CD4-positive, CD25-positive, alpha-beta regulatory T cell (primary cell): ENCODE measurements at places on chromosomes 6 and 20.

DNA sequence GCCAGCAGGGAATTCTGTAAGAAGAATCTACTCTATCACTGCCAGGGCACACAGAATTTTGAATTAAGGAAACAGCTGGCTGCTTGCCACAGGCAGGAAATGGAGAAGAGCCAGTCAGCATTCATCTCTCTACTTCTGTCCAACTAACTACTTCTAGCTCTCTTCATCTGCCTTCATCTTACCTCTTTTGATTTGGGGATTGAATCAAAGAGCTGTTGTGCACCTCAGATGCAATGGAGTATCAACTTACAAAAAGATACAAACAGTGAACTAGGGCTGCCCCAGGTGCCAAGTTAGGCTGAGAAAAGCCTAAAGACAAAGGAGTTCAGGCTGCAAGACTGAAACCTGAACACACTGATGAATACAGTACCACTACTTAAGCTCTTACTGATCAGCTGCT lies 82.0 kb downstream of the PTPRK start:
- no peak for DNase-seq

DNA sequence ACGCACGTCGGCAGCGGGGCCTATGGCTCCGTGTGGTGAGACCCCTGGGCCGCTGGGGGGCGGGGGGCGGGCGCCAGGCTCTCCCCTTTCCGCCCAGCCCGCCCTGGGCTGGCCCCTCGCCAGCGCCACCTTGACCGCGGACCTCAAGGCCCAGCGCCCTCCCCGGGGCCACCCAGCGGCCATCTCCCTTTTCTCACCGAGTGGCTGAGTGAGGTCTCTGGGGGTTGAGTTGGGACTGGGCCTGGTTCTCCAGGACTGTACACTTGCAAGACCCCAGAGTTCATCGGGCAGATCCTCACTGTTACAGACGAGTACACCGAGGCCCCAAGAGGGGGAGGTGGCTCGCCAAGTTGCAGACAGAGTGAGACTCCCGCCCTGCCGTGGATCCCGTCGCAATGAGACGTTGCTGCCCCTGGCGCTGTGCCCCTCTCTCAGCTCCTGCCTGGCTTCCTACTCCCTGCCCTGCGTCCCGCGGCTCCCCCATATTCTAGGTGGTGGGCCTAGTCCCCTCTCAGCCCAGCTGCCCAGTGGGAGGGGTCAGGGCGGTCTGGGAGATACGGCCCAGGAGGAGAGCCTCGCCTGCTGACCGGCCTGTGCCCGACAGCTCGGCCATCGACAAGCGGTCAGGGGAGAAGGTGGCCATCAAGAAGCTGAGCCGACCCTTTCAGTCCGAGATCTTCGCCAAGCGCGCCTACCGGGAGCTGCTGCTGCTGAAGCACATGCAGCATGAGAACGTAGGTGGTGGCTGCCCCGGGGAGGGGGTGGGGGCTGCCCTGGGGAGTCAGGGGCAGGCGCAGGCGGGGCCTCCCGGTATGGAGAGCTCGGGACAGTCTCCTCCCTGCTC lies 576 bp downstream of the MAPK13 start:
- peak; percentile 78 for DNase-seq

- DNase-seq = no peak
Measured at GRCh38 chr6:56864171-56864616, 90.7 kb upstream of the BEND6 start.

DNA sequence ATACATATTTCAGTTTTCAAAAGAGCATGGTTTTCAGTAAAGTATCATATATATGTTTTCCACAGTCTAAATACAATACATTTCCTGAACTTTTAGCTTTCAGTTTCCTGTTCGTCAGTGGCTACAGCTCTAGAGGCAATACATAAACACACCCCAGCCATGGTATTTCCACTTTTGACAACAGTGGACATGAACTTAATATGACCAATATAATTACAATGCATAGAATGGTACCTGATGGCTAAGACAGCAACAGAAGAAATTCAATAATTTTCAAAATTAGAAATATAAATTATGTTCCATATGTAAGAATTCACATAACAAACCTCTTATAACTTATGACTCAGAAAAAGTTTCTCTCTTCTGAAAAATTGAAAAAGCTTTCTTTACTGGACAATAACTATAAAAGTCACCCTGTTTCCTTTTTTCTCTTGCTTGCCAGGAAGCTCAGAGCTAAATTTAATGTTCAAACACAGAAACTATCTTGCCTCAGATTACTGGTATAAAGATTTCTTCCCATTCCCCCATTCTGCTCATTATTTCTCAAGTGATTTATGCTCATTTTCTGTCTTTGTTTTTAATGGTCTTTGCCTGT lies 19.2 kb downstream of the FKBP5 start:
- no peak for DNase-seq

DNA sequence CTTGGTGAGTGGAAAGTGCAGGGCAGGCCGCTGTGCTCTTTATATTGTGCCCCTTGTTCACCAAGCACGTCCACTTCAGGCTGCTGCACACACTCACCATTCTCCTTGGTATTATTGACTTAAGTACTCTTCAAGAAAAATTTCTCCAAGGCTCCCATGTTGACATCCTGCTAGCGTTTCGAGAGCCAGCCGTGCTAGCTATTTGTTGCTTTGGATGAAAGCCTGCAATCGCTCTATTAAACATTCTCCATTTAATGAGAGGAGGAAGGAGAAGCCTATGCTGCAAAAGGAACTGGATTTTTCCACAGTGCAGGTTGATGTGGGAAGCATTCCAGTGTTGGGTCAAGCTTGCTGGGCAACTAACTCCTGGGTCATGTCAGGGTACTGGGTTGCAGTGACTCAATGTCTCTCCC lies 113.5 kb downstream of the CD83 start:
- DNase-seq = no peak

GRCh38 chr6:408599-409102 lies 17.1 kb downstream of the IRF4 start:
- no peak for DNase-seq

- DNase-seq = no peak
Measured at GRCh38 chr20:51042064-51042463, 19.2 kb upstream of the KCNG1 start.

DNA sequence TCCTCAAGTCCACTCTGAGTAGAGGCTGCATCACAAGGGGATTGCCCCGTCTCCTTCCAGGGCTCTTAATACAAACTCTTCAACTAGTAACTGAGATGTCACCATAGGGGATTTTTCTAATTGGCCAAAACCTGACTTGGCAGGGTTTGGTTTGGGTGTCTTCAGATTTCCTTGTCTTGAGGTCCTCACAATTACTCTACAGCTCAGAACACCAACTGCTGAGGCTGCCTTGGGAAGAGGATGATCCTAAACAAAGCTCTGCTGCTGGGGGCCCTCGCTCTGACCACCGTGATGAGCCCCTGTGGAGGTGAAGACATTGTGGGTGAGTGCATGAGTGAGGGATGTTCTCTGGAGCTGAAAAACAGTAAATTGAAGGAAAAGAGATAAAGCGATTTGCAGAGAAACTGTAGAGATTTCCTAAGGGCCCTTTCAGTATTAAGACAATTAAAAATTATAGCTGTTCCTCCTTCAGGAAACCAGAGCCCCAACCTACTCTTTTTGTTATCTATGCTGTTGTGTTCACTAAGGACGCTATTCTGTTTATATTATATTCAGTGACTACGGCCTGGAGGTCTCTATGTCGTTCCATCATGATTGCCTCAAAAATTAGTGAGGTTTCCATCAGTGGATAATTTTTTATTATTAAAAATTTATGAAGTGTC lies at the start of gene HLA-DQA1:
Gene HLA-DQA1, plus strand, starts transcription at position 188 of the 662 bp plus-strand sequence. Its CDS starts 53 bp downstream, at position 241.
- peak; percentile 42 for DNase-seq
